Neural progenitor cell (in vitro differentiated cells): ENCODE measurements at places on chromosomes 5 and 9.

- no peak for DNase-seq
Observed at GRCh38 chr9:123795336-123795735, 134.6 kb downstream of the DENND1A start.

GRCh38 chr5:16626696-16627264, 10.0 kb upstream of the RETREG1 start:
- DNase-seq, result no peak

DNA sequence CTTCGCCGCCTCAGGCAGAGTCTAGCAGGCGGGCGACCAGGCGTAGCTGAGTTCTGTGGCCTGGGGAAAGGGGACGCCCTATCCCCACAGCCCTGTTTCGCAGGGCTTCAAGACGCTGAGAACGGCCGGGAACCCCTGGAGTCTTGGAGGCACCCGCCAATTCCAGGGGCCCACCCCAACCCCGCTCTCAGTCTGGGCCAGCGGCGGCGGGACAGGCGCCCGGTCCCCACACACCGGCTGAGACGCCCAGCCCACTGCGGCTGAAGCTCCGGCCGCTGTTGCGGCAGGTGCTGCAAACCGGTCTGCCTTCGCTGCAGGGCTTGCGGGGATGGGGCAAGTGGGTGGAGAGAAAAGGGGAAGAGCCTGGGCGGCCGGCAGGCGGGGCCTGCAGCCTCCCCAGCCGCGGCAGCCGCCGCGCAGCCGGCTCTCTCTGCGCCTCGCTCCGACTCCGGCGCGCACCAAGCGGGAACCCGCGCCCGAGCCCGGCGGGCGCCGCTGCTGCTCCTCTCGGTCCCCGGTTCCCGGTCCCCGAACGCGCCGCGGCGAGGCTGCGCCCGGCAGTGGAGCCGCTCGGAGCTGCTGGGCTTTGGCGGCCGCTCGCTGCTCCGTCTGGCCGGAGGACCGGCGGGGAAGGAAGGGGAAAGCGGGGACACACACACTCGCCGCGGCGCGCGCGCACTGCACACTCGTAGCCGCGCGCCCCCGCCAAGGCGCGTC, at the start of gene PIP5K1B:
TSS of gene PIP5K1B (plus strand) at position 427 of the 717 bp plus-strand sequence. CDS start 117,375 bp downstream, outside the sequence.
- DNase-seq, result peak; percentile 90

DNA sequence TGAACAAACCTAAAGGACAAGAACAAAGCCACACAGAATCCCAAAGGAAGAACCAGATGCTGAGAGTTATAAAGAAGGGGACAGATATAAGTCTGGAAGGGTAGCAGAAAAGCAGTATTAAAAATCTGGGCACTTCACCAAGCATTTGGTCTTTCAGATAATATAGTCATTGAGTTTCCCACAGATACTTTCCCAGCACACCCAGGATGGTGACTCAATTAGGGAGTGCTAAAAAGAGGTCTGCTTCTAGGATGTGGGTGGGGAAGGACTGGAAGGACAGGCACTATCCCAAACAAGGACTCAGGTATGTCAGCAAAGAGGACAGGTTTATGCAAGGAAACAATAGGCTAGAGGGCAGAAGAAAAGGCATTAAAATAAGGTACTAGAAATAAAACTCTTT, 59.3 kb downstream of the DIAPH1 start:
- DNase-seq, result no peak
